Hematopoietic multipotent progenitor cell treated with erythropoietin and hydrocortisone succinate and interleukin-3 and kit ligand, for 4 days (in vitro differentiated cells): ENCODE measurements at places on chromosomes 6 and 20.

DNA sequence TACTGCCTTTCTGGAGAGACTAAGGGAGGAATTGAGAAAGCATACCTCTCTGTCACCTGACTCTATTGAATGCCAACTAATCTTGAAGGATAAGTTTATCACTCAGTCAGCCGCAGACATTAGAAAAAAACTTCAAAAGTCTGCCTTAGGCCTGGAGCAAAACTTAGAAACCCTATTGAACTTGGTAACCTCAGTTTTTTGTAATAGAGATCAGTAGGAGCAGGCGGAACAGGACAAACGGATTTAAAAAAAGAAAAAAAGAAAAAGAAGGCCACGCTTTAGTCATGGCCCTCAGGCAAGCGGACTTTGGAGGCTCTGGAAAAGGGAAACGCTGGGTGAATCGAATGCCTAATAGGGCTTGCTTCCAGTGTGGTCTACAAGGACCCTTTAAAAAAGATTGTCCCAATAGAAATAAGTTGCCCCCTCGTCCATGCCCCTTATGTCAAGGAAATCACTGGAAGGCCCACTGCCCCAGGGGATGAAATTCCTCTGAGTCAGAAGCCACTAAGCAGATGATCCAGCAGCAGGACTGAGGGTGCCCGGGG, 43.1 kb upstream of the RNF182 start:
- DNase-seq = no peak

GRCh38 chr20:32592022-32592421, 6.9 kb upstream of the NOL4L start:
- DNase-seq = no peak

DNA sequence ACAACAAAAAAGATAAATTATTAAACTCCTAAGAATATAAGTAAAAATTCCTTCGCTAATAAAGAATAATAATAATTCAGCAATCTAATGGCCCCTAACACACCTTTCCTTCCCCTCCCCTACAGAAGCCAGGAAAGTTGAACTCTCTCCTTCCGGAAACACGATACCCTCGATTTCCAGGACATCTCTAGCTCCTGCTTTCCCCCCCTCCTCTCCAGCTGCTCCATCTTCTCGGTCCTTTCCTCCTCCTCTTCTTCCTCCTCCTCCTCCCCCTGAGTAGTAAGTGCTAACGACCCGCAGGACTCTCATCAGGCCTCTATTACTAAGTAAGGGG, 603 bp downstream of the TASP1 start:
- no peak for DNase-seq

- DNase-seq = no peak
These were observed 2.3 kb downstream of the DSTN start for GRCh38 chr20:17572034-17572638.

GRCh38 chr6:146047371-146047770, 18.5 kb downstream of the GRM1 start:
- no peak for DNase-seq

GRCh38 chr20:35511814-35512420, 17.5 kb downstream of the C20orf173 start:
- DNase-seq = peak; percentile 62

DNA sequence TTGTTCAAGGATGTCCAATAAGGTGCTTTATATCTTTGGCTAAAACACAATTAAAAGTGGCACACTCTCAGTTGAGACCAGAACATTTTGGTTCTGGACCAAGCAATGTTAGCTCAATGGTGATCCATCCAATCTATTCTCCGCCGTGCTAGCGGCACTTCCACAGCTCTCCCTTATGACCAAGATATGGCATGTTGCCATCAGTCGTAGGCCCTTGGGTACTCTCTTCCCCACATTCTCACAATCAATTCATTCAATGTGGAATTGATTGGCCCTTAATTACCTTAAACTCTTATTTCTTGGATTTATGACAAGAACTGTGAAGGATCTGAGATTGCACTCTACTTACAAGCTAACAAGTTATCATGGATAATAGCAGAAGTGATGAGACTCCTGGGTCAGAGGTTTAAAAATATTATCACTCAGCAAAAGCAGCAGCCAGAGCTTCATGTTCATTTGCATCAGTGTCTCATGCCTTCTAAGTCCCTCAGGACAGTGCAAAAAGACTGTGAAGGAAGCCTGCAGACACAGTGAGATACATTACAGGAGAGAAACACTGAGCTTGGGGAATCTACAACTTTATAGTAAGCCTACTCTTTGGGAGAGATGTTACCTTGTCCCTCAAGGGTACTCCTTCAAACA, 80.0 kb upstream of the ARG1 start:
- DNase-seq = no peak

- no peak for DNase-seq
These were observed 93.6 kb downstream of the ARMC2 start for GRCh38 chr6:108941859-108942258.

DNA sequence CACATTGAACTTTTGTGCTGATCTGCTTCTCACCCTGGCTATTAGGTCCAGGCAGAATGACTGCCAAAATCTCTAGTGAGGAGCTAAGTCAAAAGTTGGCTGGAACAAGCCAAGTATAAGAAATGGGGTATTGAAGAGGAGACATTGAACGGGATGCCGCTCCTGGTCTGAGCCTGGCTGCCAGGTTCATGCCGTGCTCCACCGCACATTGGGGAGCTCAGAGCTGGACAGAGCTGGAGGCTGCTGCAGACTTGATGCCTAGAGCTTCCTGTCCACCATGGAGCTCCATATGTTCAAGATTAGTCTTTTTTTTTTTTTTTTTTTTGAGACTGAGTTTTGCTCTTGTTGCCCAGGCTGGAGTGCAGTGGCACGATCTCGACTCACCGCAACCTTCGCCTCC, 4.1 kb upstream of the IFT52 start:
- DNase-seq = no peak

- no peak for DNase-seq
These were observed 372.7 kb downstream of the CBLN4 start for GRCh38 chr20:55632592-55632991.

DNA sequence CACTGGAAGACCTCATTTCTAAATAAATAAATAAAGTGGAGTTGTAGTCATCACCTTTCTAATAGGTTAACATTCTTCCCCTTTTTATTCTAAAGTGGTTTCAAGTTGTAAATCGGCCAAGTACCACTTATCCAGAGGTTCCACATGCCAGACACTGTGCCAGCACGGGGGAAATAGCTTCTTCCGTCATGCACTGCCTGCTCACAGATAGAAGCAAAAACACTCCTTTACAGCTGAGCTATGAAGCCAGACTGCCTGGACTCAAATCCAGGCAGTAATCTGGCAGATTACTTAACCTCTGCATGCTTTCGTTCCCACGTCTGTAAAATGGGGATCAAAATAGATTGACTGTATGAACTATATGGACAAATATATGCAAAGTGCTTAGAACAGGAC, 17.2 kb upstream of the SCML4 start:
- DNase-seq = peak; percentile 26

GRCh38 chr20:2402271-2402980, 21.7 kb downstream of the TGM6 start:
- peak; percentile 55 for DNase-seq

DNA sequence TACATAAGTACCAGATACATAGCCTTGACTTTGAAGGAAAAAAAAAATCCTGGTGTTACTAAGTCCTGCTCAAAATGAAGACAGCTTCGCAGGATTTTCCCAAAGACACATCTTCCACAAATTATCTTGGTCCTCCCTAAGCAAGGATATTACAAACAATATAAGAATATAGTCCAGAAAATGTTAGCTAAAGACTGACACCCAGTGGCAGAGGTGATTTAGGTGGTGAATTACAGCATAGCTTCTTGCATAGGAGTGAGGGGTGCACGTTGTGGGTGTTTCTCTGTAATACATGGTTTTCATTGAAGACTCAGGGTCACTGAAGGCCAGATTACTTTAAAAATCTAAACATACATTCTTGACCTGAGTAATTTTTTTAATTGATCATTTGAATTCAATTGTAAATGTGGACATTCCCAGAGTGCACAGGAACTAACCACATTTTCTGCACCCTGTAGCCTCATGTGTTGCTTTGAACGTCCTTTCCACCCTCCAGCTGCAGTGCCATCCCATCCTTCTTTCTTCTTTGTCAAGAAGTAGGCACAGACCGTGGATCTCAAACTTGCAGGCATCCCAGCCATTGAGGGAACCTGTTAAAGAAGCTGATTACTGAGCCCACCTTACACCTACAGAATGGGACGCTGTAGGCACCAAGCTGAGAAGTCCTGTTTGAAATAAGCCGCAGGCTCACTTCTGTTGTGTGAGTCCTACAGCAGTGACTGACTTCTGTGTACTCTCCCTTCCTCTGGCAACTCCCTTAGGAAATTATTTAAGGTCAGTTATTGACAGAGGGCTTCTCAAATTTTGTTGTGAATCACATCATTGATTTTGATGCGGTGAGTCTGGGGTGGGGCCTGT, 102.6 kb downstream of the PERP start:
- DNase-seq = peak; percentile 69

DNA sequence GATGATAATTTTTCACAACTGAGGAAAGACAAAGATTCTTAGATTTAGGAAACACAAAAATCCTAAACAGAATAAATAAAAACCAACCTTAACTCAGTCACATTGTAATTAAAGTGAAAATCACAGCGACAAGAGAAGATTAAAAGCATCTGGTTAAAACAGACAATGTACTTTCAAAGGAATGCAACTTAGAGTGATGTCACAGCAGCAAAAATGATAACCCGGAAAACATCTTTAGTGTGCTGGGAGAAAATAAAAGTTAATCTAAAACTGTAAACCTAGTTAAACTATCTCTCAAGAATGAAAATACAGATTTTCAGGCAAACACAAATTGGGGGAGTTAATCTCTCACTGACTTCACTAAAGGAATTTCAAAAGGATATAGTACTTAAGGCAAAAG, 76.8 kb upstream of the OGFRL1 start:
- no peak for DNase-seq

- no peak for DNase-seq
These were observed 7.6 kb upstream of the ITCH start for GRCh38 chr20:34355427-34355826.

DNA sequence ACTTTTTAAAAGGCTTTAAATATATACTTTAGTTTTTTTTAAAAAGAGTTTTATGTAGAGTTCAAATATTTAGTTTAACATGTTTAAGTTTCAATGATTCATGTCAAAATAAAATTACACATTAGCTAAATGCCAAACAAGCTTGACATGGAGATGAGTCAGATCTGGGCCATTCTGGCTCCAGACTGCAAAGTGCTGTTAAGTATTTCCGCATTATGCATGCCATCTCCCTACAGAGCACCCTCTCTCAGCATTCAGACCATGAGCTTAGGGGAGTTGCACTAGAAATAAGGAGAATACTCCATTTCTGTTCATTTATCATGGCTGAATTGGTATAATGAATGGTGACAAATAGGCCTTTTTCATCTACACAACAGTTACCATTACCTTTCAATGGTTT, 21.5 kb upstream of the HS3ST5 start:
- no peak for DNase-seq

DNA sequence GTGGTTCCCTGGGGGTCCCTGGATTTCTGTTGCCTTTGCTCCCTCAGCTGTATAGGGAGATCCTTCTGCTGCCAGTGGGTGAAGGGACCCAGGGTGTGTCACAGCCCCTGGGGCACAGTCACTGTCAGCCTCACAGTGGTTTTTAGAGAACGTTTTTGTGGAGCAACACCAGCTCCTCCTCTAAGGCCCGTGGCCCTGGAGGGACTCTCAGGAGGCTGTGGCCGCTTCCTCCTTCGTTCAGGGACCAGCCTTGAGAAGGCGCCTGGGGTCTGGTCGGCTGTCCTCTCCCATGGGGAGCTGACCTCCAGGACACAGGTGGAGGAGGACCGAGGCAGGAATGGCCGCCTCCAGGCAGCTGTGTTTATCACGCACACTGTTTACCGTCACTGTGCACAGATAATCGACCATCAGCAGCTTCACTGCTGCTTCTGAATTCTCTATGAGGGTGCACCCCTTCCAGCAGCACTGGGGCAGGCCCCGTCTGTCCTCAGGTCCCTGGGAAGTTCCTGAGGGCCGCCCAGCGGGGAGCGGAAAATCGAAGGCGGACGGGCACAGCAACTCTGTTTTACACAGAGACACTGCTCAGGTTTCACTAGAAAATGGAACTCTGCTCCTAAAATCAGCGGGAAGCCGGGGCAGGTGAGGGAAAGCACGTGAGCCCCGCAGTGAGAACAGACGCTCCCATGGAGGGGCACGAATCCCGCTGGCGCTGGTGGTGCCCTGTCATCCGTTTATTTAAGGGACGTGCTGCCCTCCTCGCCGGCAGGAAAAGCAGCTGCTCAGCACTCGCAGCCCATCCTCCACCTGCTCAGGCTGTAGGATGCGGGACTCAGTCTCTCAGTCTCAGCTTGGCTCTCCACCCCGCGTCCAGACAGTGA, 10.4 kb upstream of the FRMD1 start:
- no peak for DNase-seq

- no peak for DNase-seq
These were observed 14.3 kb downstream of the THEMIS start for GRCh38 chr6:127886603-127887002.

DNA sequence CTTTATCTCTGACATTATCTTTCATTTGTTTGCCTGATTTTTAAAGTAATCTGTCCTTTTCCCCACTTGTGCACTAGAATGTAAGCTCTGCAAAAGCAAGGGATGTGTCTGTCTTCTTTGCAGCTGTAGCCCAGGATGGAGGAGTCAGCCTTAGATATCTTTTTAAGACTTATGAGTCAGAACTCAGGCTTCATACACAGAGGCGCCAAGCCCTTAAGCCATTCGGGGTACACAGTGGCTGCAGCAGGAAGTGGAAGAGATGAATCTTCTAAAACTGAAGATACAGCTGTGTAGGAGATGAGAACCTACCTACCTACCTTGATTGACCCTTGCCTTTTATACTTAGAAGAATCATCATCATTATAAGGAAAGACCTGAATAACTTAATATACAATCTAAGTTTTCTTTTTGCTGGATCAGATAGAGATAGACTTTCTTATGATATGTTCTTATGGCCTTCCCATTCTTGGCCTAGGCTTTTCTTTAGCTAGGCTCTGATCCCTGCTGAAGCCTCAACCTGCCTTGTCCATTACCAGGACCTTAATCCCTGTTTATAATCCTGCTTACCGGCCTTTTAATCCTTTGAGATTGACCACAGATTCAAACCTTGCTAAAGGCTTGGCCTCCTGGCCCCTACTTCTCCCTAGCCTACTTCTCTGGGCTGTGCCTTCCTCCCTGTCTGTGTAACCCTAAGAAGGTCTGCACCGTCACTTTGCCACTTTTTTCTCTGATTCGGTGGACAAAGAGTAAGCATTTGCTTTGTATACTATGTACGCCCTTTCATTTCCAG, 304.5 kb downstream of the PRL start:
- DNase-seq = peak; percentile 31

DNA sequence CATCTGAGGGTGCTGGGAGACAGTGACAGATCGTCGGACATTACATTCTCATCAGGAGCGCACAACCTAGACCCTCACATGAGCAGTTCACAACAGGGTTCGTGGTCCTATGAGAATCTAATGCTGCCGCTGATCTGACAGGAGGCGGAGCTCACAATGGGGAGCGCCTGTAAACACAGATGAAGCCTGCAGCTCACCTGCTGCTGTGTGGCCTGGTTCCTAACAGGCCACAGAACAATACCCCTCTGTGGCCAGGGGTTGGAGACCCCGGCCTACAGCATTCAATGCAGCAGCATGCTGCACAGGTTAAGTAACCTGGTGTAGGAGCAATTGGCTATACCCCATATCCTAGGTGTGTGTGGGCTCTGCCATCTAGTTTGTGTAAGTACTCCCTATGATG, 19.5 kb downstream of the ANKRD60 start:
- DNase-seq = no peak

GRCh38 chr6:166313255-166314070, 5.3 kb upstream of the PRR18 start:
- peak; percentile 83 for DNase-seq
